RPMI7951 (cell line): ENCODE measurements at places on chromosomes 13 and 19. TPM values are rescaled to one million over a fixed set of nuclear protein-coding genes. Genes with fewer than 3 reads are reported as not detected.

- DNase-seq = peak; percentile 41
These were observed 12.0 kb downstream of the B3GNT3 start for GRCh38 chr19:17806945-17807344.

- no peak for DNase-seq
These were observed 2858.7 kb downstream of the PCDH9 start for GRCh38 chr13:64371461-64371860.

GRCh38 chr13:33541456-33541855, 255.9 kb upstream of the STARD13 start:
- no peak for DNase-seq

GRCh38 chr13:99218969-99219368, 18.3 kb downstream of the UBAC2 start:
- DNase-seq = no peak

DNA sequence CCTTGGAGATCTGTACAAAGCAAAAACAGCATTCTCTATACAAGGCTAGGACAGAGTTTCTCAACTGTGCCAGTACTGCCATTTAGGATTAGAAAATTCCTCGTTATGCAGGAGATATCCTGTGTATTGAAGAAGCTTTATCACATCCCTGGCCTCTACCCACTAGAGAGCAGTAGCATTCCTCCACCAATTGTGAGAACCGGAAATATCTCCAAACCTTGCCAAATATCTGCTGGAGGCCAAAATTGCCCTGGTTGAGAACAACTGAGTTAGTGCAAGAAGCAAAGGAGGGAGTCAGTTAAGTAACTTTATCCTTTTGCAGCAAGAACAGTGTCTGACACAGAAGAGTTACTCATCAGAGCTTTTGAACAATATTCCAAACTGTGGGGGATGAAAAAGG, 16.2 kb upstream of the FREM2 start:
- DNase-seq = no peak

DNA sequence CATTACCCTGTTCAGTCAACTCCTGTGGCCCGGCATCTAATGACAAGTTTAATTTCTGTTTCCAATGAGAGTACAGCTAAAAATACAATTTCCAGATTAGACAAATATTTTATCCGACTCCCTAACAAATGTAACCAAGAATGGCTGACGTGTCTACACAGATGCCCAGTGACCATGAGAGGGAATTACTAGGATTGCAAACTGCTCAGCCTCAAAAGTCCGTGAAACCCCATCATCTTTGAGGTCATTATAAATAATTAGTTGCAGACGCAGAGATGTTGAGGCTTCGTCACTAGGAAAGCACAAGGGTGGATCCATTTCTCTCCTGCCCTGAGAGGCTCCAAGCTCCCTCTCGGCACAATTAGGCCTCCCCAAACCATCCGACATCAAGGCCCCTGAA, 104.1 kb upstream of the ZNF507 start:
- DNase-seq = no peak

- DNase-seq = no peak
These were observed 410.0 kb downstream of the FGF9 start for GRCh38 chr13:22080832-22081231.

- DNase-seq = peak; percentile 61
These were observed 10.4 kb downstream of the GJB2 start for GRCh38 chr13:20182231-20182846.

DNA sequence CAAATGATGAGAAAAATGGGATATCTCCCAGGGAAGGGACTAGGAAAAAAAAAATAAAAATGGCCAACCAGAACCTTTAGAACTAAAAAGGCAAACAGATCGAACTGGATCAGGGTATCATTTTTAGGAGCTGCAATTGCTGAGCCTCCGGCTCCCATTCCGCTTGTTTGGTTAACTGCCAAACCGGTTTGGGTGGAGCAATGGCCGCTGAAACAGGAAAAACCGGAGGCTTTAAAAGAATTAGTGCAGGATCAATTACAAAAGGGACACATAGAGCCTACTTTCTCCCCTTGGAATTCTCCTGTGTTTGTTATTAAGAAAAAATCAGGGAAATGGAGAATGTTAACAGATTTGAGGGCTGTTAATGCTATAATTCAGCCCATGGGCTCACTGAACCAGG, 12.7 kb upstream of the ZNF443 start:
- no peak for DNase-seq

DNA sequence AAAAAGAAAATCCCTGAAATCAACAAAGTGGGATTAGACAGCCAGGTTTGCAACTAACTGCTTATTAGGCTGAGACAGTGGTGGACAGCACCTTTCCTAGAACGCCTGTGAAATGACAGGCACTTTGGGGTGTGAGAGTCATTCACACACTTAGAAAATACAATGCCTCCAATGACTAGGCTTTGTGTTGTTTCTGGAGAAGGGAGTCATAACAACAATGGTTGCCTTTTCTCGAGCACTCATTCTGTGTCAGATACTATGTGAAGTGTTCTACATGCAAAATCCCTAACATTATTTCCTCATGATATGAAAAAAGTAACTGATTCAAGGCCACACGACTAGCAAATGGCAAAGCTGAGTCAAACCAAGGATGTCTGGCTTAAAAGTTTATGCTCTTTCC, 41.2 kb downstream of the SACS start:
- DNase-seq = no peak

DNA sequence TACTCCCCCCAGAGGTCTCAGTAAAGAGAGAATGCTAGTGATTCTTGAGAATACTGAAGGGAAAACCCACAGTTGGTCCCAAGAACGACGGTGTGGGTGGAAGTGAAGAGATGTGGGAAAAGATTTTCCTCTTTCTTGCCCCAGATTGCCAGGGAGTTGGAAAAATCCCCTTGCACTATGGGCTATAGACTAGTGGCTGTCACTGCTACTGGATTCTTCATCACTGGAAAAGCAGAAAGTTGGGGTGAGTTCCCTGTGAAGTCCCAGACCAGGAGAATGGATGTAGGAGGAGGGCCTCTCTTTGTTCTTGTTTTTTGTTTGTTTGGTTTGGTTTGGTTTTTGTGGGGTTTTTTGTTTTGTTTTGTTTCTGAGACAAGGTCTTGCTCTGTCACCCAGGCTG, 11.4 kb downstream of the LYPD3 start:
- DNase-seq = no peak

- DNase-seq = no peak
These were observed 785.6 kb upstream of the KLHL1 start for GRCh38 chr13:70893832-70894231.

DNA sequence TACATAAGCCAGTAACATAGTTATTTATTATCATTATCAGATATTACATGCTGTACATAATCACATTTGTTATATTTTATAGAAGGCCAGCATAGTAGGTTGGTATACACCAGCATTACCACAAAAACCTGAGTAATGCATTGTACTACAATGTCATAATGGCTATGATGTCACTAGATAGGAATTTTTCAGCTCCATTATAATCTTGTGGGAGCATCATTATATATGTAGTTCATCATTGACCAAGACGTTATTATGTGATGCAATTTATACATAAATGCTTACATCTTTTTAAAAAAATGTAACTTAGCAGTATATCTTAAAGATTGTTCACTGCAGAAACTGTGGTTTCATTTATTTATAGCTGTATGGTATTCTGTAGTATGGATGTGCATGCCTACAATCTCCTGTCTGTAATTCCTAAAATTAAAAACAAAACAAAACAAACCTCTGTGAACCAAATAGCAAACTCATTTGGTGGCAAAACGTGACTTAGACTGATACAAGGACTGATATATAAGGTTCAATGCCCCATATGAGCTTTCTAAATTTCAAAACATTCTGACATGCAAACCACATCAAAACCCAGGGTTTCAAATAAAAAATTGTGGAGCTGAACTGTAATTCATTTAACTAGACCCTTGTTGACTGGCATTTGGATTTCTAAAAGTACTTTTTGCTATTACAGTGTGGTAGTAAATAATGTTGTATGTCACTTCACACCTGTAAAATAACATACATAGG, 250.9 kb downstream of the DLEU7 start:
- DNase-seq = peak; percentile 73

GRCh38 chr19:53511933-53512374, 26.0 kb upstream of the ZNF331 start:
- DNase-seq = peak; percentile 58

DNA sequence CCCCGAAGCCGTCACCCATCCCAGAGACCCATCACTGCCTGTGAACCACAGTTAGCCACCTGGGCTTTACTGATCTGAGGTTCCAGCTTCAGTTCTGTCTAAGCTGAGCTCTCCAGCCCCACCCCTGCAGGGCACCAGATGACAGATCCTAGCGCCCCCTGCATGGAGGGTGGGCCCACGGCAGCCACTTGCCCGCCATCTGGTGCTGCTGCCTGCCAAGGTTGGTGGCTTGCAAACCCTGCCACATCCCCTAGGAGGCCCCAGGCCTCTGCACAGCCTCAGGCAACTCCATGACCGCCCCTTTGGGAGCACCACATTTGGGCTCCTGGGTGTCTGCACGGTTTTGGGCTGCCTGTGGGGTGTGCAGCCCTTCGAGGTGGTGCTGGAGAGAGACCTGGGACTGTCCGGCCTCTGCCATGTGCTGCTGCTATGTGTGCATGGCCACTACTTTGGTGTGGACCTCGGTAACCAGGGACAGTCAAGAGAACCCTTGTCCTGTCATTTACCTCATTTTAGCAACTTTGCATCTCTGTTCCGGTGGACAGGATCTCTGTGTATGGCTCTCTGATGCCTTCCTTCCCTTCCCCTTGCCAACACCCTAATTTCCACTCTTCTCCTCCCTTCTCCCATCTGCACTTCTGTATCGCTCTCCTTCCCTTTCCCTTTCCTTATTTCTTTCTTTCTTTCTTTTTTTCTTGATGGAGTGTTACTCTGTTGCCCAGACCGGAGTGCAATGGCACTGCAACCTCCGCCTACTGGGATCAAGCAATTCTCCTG, 17.4 kb upstream of the SDHAF1 start:
- DNase-seq = no peak

- peak; percentile 56 for DNase-seq
These were observed at the start of gene CFD for GRCh38 chr19:858868-859843. CFD (plus strand) TSS chr19:859664; CDS start chr19:859690, 26 bp downstream.

DNA sequence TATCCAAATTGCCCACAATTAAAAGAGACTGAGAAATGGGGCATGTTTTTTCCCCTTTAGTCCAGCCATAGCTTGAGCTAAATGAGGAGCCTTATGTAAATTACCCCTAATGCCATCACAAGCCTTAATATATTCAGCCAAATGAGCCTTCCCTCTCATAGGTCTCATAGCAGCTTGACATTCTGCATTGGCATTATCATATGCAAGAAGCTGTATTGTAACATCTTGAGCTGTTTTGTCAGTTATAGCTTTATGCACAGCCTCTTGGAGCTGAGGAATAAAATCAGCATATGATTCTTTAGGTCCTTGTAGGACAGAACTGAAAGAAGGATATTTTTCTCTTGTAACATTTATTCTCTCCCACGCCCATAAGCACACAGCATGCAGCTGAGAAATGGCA, 153.2 kb downstream of the ZNF486 start:
- DNase-seq = no peak

DNA sequence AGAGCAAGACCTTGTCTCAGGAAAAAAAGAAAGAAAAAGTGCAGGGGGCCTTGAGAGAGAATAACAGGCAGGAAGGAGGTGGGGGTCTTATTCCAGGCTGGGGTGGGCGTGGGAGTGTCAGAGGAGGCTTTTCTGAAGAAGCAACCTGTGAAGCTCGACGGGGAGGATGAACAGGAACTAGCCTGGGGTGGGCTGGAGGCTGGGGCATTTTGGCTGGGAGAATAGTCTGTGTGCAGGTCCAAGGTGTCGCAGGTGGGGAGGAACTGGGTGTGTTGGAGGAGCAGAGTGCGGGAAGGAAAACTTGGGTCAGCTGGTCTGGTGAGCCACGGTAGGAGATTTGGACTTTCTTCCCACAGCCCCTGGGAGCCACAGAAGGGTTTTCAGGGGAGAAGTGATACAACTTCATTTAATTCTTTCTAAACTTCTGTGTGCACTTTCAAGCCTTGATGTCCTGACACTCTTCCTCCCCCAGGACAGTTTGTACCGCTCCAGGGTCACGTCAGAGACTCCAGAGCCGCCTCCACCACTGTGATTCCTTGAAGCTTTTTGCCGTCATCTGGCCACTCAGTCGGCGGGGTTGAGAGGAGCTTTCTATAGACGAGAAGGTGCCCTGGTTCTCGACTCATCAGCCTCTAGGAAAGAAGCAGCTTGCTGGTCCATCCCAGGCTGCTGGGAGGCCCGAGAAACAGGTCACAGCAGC, 138.7 kb downstream of the SIPA1L3 start:
- DNase-seq = no peak

GRCh38 chr13:40390401-40390916, 276.0 kb downstream of the FOXO1 start:
- DNase-seq = no peak

DNA sequence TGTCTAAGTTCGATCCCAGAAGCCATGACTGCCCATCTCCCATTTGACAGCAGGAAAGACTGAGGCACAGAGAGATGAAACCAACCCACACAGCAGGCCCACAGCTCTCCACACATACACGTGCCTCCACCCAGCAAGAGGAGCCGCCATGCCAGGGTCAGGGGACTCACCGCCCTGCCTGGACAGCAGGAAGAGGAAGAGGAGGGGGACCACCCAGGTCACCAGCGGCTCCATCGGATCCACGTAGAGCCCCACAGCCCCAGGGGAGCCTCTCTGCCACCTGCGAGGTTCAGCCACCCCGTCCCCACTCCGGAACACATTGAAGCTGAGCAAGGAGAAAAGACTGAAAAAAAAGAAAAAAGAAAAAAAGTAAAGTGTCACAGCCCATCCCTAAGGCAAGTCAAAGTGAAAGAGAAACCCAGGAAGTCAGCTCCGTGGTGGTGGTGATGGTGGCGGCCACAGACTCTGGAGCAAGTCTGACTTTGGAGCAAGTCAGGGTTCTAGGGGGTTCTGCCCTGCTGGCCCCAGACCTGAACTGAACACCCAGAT, at the start of gene IL12RB1:
IL12RB1 (minus strand) TSS at position 345 of the 549 bp plus-strand sequence; CDS start at position 234, 111 bp downstream.
- peak; percentile 49 for DNase-seq

GRCh38 chr13:34864671-34865070, 77.4 kb upstream of the NBEA start:
- peak; percentile 28 for DNase-seq

DNA sequence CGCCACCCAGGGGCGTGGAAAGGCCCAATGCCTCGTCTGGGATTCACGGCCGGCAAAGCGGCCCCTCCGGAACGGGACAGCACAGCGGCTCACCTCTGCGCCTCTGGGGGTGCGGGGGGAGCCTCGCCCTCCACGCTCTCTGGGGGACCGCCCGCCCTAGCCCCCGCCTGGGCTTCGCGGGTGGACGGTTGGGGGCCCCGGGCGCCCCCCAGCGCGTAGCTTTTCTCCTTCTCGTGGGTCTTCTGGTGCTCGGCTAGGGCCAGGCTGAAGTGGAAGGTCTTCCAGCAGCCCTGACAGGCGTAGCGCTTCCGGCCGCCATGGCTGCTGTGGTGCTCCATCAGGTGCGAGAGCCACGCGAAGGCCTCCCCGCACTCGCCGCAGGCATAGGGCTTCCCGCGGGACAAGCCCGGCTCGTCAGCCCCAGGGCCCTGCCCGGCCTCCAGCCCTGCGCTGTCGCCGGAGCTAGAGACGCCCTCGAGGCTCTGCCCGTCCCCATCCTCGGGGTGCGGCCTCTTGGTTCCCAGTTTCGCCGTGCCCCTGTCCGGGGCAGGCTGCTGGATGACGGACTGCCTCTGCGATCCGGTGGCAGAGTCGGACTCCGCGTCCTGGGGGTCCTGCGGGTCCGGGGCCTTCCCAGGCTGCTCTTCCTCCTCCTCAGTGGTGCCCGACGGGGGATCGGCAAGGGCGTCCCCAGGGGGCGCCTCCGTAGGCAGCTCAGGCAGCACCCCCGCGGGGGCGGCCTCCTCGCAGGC, 13.3 kb downstream of the ZSCAN18 start:
- no peak for DNase-seq

The ZNF418 gene
- total RNA-seq = 2.1 and 3.1 TPM in 2 replicates

The CFD gene
- 0.29 and 0.60 TPM in 2 replicates for total RNA-seq

The CYP4F12 gene
- total RNA-seq = 0.20 TPM in 1 of 2 replicates, not detected in the other

The R3HDM4 gene
- 19.7 and 29.3 TPM in 2 replicates for total RNA-seq

The HCST gene
- 1.9 TPM in 1 of 2 replicates, not detected in the other for total RNA-seq

The UBE2L5 gene
- total RNA-seq = not detected in 2 replicates

The MEGF8 gene
- 9.4 and 12.9 TPM in 2 replicates for total RNA-seq

The KLK3 gene
- total RNA-seq = not detected in 2 replicates
